ENCODE measurements at places on chromosomes 3 and 15.
A peak's percentile ranks its signal among the peaks of the same experiment; 100 is the strongest.

GRCh38 chr3:27494784-27495183, 10.6 kb upstream of the SLC4A7 start:
- DNase-seq: no peak

DNA sequence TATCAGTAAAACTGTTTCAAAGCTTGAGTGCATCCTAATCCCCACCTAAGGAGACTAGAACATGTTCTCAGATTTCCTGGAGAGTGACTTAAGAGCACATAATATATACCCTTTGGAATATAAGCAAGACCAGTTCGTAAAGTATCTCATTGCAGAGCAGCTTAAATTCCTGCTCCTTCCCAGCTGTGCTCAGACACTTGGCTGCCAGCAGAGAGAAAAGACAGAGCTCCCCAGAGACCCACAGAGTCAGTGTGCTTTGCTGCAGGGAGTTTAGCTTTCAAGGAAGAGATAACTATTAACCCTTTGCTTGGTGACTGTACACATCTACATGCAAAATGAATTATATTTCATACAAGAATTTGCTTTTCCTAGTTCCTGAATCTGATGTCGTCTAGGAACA, 338.1 kb upstream of the ARHGEF26 start:
- no peak for DNase-seq

DNA sequence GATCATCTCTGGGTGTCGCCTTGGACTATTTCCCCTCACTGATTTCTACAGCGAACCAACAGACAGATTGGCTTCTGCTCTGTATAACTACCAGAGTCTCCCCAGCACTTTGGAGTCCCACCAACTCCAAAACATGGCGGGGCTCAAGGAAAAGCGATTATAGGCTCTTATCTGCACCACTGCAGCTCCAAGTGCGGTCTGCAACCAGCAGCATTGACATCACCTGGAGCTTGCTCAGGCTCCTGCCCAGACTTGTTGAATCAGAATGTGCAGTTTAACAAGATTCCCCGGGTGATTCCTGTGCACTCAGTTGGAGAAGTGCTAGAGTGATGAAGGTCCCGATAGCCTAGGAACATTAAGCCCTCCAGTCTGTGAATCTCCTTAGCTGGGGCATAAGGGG, 9.0 kb downstream of the CCK start:
- DNase-seq: no peak

DNA sequence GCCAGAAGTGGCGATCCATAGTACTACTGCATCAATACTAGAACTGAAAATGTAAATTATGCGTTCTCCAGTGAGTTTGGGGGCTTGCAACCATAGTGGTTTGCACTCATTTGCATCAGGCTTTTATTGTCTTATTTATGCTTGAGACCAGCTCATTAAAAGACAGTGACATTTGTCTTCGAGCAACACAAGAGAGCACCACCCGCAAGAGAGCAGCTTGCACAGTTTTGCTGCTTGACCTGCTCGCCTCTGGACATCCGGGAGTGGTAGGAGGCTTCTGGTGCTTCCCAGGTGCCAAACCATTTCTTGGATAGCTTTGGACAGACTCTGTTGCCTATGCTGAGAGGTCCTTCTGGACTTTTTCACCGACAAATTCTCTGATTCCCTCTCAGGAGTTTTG, 294.6 kb downstream of the MEX3B start:
- no peak for DNase-seq

- DNase-seq: no peak
Measured at GRCh38 chr3:177348974-177349373, 151.7 kb upstream of the TBL1XR1 start.

DNA sequence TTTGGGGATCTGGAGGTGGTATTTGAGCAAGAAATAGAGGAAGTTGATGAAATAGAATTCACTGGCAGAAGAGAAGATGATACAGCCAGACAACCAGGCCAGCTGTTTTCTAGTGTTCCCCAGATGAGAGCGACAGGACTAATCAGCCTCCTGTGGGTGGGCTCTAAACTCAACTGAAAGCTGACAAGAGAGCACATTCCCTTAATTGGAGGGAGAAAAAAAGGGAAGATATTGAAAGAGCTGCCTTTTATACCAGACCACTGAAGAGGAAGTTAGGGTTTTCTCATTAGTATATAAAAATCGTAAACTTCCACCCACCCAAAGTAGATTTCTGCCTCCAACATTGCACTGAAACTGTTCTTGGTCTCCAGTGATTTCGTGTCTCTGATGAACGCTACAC, 6.5 kb upstream of the TM4SF19 start:
- no peak for DNase-seq

GRCh38 chr3:81289676-81290075, 471.8 kb downstream of the GBE1 start:
- DNase-seq: no peak

GRCh38 chr3:119318876-119319275, 24.7 kb downstream of the ARHGAP31 start:
- no peak for DNase-seq

DNA sequence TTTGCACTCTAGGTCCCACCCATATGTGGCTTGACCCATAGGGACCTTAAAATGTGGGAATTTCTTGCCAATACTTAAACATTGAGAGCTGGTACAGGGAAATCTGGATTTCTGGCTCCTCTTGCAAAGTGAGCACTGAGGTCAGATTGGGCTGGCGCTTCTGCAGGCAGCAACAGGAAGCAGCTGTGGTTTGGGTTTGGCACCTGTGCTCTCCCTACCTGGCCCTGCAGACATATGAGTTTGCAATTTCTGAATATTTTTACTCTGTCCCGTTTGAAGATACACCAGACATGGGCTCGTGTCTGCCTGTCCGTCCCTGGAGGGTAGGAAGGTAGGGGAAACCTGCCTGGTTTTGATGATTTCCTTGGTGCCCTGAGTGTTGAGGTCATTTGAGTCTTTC, 74.8 kb upstream of the SEC13 start:
- no peak for DNase-seq

- DNase-seq: no peak
Measured at GRCh38 chr3:140850210-140850955, 91.3 kb upstream of the SLC25A36 start.

- DNase-seq: peak; percentile 10
Measured at GRCh38 chr3:8622873-8623691, 21.5 kb downstream of the SSUH2 start.

GRCh38 chr15:77742570-77742969, 109.9 kb upstream of the LINGO1 start:
- DNase-seq: no peak

DNA sequence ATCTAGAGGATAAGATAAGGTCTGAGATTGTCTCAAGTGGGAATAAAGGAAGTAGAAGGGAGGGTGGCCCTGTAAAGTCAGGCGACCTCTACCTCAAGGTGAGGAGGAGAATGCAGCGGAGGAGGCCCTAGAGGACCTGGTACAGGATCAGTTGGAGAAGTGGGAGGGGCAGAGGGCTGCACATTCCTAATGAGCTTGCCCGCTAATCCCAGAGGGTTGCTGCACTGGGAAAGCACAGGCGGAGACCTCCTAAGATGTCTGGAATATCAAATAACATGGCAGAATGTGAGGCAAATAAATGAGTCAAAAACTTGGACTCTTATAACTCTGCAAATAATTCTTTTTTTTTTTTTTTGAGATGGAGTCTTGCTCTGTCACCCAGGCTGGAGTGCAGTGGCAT, 30.2 kb upstream of the VPS8 start:
- no peak for DNase-seq

DNA sequence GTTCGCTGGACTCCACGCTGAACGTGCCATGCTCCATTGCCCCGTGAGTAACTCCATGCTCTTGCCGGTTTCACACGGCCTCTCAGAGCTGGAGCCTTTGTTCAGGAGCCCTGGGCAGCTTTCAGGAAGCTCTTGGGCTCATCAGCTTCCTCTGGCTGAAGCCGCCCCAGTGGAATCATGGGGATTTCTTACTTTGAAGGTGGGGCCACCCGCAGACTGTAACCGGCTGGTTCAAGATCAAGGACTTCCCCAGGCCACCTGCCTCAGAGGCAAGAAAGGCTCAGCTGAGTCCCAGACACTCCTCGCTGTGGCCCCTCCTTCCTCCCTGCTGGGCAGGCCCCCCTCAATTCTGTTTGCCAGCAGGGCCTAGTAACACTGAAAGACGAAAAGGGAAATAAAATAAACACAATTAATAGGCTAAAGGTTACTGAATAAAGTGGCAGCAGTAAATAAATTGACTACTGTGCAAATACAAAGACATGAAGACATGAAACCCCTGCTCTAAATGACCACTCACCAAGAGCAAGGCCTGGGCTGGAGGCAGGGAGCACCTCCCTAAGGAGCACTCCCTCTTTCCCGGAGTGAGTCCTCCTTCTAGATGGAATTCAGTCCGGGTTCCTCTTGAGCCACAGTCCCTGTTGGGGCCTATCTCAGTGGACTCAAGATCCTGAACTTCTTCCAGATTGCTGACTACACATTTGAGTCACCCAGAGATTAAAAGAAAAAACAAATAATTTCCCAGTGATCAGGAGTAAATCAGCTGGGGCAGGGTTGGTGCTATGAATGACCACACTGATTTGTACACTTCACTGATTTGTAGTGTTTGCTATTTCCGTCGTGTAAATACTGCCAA, 51.0 kb downstream of the ZDHHC19 start:
- peak; percentile 27 for DNase-seq

GRCh38 chr3:61777483-61777882, 216.1 kb downstream of the PTPRG start:
- no peak for DNase-seq

DNA sequence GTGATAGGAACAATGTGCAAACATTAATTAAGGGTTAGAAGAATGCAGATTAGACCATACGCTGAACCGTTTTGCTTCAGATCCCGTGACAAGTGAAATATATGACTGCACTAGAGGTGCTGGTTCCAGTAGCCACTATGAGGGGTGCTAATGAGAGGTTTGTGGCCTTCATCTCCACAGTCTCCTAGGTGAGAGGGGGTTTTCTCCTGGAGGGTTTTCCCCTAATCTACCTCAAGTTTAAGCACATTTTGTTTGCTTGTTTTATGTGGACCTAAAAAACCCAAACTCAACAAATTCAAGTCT, 13.7 kb upstream of the SHF start:
- no peak for DNase-seq

GRCh38 chr15:41462084-41462795, 31.4 kb upstream of the ITPKA start:
- no peak for DNase-seq

GRCh38 chr15:33448151-33448550, 137.4 kb downstream of the RYR3 start:
- DNase-seq: no peak

DNA sequence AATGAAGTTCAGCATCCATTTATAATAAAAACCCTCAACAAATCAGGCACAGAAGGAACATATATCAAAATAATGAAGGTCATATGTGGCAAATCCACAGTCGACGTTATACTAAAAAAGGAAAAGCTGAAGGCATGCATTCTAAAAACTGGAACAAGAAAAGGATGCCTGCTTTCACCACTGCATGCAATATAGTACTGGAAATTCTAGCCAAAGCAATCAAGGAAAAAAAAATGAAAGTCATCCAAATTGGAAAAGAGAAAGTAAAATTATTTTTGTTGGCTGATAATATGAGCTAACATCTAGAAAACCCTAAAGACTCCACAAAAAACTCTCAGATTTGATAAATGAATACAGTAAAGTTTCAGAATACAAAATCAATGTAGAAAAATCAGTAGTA, 1123.2 kb downstream of the TBL1XR1 start:
- no peak for DNase-seq

DNA sequence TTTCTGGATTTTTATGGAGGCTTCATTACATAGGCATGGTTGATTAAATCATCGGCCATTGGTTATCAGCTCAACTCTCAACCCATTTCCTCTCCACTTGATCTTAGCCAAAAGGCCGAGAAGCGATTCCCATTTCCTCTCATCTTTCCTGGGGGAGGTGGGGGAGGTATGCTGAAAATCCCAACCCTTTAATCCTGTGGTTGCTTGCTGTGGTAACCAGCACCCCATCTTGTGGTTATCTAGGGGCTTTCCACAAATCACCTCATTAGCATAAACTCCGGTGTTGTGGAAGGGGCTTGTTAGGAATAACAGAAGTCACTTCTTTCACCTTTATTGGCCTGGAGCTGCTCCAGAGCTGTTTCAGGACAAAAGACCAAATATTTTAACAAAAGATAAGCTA, 20.9 kb downstream of the PDE8A start:
- no peak for DNase-seq

DNA sequence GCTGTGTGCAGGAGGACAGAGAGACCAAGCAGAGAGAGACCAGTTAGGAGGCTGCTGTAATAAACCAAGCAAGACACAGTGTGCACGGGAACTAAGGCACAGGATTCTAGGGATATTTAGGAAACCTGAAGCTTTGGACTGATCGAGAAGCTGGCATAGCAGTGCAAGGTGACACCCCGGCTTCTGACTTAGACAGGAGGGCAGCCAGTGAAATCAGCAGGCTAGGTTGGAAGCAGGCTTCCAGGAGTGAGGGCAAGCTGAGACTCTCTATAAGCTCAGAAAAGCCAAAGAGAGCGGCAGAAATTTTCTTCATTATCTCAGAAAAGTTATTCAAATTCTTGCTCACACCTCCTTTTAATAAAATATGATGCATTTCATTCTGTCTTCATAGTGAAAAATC, 104.6 kb downstream of the LIPC start:
- no peak for DNase-seq

DNA sequence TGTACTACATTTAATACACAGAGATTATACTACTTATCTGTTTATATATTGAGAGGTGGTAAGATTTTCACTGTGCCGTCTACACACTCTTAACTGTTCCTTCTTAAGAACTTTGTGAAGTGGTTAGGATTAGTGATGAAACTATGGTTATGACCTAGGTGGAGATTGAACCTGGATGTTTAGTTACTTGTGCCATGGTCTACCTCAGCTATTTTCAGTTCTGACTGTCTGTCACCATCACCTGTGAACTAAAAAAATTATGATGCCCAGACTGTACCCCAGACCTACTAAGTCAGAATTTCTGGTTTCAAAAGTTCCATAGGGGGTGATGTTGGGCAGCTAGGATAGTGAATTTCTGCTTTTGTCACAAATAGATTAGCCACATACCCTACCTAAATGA, 6.4 kb downstream of the RASA2 start:
- DNase-seq: no peak

DNA sequence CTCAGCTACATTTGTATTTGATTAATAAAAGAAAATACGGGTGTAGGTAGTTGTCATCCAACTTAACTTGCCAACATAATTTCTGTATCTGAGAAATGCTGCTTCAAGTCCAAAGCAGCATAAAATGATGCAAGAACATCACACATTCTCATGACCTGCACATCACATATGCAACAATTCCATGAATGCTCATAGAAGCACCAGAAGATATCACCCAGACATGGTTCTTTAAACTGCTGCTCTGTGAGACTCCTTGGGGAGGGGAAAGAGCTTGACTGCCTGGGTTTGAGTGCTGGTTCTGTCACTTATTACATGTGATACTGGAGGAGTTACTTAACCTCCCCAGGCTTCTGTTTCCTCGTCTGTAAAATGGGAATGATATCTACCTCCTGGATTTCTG, 39.4 kb downstream of the CHST14 start:
- no peak for DNase-seq

DNA sequence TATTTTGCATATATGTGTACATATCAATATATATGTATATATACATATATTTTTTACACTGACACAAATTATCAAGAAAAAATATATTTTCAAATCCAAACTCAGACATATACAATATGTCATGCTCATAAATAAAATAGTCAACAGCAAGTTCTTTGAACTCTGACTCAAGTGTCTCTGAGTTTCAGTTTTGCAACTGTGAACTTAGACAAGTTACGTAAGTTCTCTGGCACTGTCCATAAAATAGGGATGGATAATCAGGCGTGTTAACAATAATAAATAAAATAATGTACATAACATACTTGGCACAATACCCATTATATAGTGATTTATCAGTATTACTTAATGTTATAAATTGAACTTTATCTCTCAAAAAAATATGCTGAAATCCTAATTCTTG, 12.1 kb upstream of the XRN1 start:
- no peak for DNase-seq
